Body of pancreas (tissue), 4 donors: ENCODE measurements at places on chromosomes 4 and X. TPM values are rescaled to one million over a fixed set of nuclear protein-coding genes. Genes with fewer than 3 reads are reported as not detected.

- H3K36me3 ChIP-seq, result no peaks in the 10 kb centered on the region
- DNase-seq, result no peak
- H3K4me3 ChIP-seq, result no peak overlapping the region
- H3K27me3 ChIP-seq, result no peaks in the 10 kb centered on the region
These were observed 197.5 kb downstream of the AFAP1 start for GRCh38 chr4:7741946-7742806.

GRCh38 chrX:113384628-113385027 is 544.0 kb upstream of the AMOT start:
- no peaks in the 10 kb centered on the region for H3K27me3 ChIP-seq
- DNase-seq, result no peak
- no peak overlapping the region for H3K4me3 ChIP-seq
- H3K36me3 ChIP-seq, result no peaks in the 10 kb centered on the region

DNA sequence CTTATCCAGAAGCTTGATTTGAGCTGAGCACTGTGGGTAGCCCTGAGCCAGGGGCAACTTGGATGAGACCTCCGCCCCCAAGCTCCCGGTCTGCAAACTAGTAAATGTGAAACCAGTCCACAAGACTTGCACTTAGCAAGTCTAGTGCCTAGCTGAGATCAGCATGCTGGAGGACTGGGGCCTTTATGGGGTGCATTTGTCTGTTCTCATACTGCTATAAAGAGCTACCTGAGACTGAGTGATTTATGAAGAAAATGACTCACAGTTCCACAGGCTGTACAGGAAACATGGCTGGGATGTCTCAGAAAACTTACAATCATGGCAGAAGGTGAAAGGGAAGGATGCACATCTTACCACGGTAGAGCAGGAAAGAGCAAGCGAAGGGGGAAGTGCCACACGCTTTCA is 42.1 kb upstream of the HOPX start:
- no peak overlapping the region for H3K27ac ChIP-seq
- H3K4me3 ChIP-seq, result no peak overlapping the region
- H3K36me3 ChIP-seq, result no peaks in the 10 kb centered on the region
- no peaks in the 10 kb centered on the region for H3K27me3 ChIP-seq
- no peak for DNase-seq

DNA sequence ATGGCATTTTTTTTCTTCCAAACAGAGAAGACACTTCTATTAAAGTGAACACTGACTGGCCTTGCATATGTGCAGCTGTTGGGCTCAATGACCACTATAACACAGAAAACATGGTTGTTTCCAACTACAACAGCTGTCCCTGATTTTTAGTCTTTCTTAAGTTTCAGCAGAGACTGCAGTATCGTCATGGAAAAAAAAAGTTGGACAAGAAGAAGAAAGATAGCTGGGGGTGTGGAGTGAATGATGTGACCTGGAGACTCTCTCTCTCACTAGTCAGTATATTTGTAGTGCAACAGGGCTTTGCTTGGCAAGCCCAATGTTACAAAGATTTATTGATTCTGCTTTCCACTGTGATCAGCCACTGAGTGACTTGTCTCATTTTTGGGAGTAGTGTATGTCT is 29.5 kb upstream of the C4orf54 start:
- no peak overlapping the region for H3K4me3 ChIP-seq
- no peak for DNase-seq
- no peaks in the 10 kb centered on the region for H3K4me1 ChIP-seq
- no peak overlapping the region for H3K27ac ChIP-seq

- H3K4me3 ChIP-seq, result no peak overlapping the region
- H3K4me1 ChIP-seq, result no peaks in the 10 kb centered on the region
- no peaks in the 10 kb centered on the region for H3K27me3 ChIP-seq
- no peaks in the 10 kb centered on the region for H3K36me3 ChIP-seq
- H3K27ac ChIP-seq, result no peak overlapping the region
These were observed 32.9 kb upstream of the HGFAC start for GRCh38 chr4:3408793-3409330.

GRCh38 chr4:137454767-137455166 is 77.5 kb downstream of the PCDH18 start:
- DNase-seq, result no peak
- H3K27ac ChIP-seq, result no peak overlapping the region
- H3K36me3 ChIP-seq, result no peaks in the 10 kb centered on the region
- no peaks in the 10 kb centered on the region for H3K4me1 ChIP-seq

DNA sequence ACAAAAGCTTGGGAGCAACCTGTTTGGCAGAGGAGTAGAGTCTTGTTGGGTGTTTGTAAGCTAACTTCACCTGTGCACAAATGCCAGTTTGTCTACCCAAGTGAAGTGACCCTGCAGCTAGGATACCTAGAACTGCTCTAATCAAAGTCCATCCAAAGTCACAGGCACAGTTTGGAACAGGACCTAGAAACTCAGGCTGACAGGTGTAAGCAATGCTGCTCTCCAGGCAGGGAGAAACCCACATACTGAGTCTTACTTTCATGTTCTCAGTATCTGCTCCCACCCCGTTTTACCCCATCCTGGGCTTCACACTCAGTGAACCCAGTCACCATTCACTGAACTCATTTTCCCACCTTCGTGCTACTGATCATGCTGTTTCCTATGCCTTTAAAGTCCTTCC is 40.3 kb downstream of the MAML3 start:
- peaks cover 7% of the 10 kb centered on the region for H3K4me1 ChIP-seq
- H3K27me3 ChIP-seq, result no peaks in the 10 kb centered on the region
- H3K27ac ChIP-seq, result no peak overlapping the region
- no peak overlapping the region for H3K4me3 ChIP-seq
- no peaks in the 10 kb centered on the region for H3K36me3 ChIP-seq
- no peak for DNase-seq

GRCh38 chr4:47213971-47214370 is 182.6 kb downstream of the GABRB1 start:
- no peaks in the 10 kb centered on the region for H3K36me3 ChIP-seq
- no peak overlapping the region for H3K4me3 ChIP-seq
- no peaks in the 10 kb centered on the region for H3K27me3 ChIP-seq
- no peak for DNase-seq

- H3K4me1 ChIP-seq, result no peaks in the 10 kb centered on the region
- H3K27me3 ChIP-seq, result no peaks in the 10 kb centered on the region
- no peak for DNase-seq
- no peak overlapping the region for H3K27ac ChIP-seq
These were observed 75.5 kb downstream of the GPC3 start for GRCh38 chrX:133909888-133910287.

- no peaks in the 10 kb centered on the region for H3K36me3 ChIP-seq
- no peaks in the 10 kb centered on the region for H3K27me3 ChIP-seq
- no peaks in the 10 kb centered on the region for H3K4me1 ChIP-seq
- no peak for DNase-seq
- H3K27ac ChIP-seq, result no peak overlapping the region
- H3K4me3 ChIP-seq, result no peak overlapping the region
These were observed 56.3 kb downstream of the FHDC1 start for GRCh38 chr4:152992466-152992865.

GRCh38 chrX:149490100-149490499 is 15.0 kb downstream of the IDS start:
- DNase-seq, result no peak
- no peak overlapping the region for H3K27ac ChIP-seq
- peaks cover 3% of the 10 kb centered on the region for H3K36me3 ChIP-seq
- no peaks in the 10 kb centered on the region for H3K27me3 ChIP-seq
- peaks cover 10% of the 10 kb centered on the region for H3K4me1 ChIP-seq

- peak; percentile 94 for DNase-seq
- no peaks in the 10 kb centered on the region for H3K27me3 ChIP-seq
- H3K27ac ChIP-seq, result peak within 1 kb of the TSS; percentile 56
- peaks cover 3% of the 10 kb centered on the region for H3K4me1 ChIP-seq
- H3K4me3 ChIP-seq, result peak within 1 kb of the TSS; percentile 2
These were observed at the start of gene CDKL2 for GRCh38 chr4:75630174-75630936. Gene CDKL2 (minus strand): TSS chr4:75630528. CDS start chr4:75625988, 4,540 bp downstream.

DNA sequence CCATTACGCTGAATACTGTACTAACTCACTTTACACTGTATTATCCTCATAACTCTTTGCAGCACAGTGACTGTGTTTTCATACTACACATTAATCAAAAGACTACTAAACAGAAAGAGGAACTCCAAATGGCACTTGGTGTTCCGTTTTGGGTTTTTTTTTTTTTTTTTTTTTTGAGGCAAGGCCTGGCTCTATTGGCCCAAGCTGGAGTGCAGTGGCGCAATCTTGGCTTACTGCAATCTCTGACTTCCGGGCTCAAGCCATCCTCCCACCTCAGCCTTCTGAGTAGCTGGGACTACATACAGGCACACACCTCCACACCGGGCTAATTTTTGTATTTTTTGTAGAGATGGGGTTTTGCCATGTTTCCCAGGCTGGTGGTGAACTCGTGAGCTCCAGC is 10.7 kb downstream of the KLHL8 start:
- H3K27me3 ChIP-seq, result no peaks in the 10 kb centered on the region
- no peak overlapping the region for H3K27ac ChIP-seq
- peak; percentile 65 for DNase-seq
- H3K4me3 ChIP-seq, result no peak overlapping the region
- H3K4me1 ChIP-seq, result peaks cover 15% of the 10 kb centered on the region

DNA sequence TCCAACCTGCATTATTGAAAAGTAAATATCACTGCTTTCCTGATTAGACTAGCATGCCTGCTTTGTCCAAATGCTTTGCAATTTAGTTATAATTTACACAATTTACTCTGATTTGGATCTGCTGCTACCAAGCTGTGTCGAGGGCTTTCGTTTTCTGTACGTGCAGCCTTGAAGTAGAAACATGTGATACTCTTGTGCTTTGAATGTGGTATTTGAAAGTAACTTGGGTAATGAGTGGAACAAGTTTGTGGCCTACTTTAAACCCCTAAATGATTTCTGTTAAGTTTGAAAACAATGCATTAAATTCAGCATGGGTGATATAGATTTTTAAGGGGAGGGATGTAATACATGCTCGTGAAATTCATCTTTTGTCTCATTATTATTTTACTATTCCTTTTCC is 240.7 kb downstream of the IQCM start:
- no peak overlapping the region for H3K27ac ChIP-seq
- H3K4me3 ChIP-seq, result no peak overlapping the region
- DNase-seq, result no peak
- no peaks in the 10 kb centered on the region for H3K27me3 ChIP-seq

DNA sequence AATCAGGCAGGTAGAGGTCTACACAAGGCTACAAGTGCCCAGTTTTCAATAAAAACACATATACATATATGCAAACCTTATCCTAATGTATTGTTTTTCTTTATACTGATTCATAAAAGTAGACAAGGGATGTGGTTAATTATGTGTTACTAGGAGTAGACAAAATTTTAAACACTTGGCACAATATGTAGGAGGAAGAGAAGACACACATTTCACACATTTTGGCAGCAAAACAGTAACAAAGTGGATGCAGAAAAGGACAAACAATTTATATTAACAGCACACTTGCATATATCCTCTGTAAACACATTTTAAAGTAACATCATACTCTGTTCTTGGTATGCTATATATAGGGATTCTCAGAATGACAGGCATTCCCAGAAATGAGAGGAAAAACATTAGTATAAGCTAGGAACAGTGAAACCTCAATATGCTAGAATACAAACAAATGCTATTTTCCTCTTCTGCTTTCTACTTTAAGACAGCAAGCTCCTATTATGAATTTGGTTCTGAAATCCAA is 63.8 kb downstream of the GPRIN3 start:
- peaks cover 60% of the 10 kb centered on the region for H3K4me1 ChIP-seq
- peak overlapping the region; percentile 45 for H3K27ac ChIP-seq
- no peak overlapping the region for H3K4me3 ChIP-seq
- no peaks in the 10 kb centered on the region for H3K27me3 ChIP-seq
- no peak for DNase-seq

- H3K27me3 ChIP-seq, result no peaks in the 10 kb centered on the region
- no peak overlapping the region for H3K4me3 ChIP-seq
- DNase-seq, result no peak
- H3K27ac ChIP-seq, result no peak overlapping the region
- no peaks in the 10 kb centered on the region for H3K36me3 ChIP-seq
- no peaks in the 10 kb centered on the region for H3K4me1 ChIP-seq
These were observed 27.3 kb downstream of the SH3BGRL start for GRCh38 chrX:81229229-81229628.

DNA sequence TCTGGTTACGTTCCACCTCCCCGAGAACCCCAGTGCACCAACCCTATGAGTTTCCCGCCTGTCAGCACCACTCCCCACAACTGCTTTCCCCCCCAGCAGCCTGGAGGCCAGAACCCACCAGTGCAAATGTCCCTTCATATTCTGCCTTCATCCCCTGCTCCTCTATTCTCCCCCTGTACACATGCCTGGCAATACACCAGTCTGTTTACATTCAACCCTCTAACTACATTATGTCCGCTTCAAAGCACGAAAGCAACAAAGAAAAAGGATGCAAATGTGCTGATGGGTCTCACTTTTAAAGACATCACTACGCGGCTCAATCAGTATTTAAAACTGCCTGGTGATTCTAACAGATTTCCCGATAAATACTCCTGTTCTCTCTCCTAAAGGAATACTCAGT is 126.7 kb upstream of the SORBS2 start:
- H3K27ac ChIP-seq, result no peak overlapping the region
- DNase-seq, result no peak

SH2D1A gene
- not detected for total RNA-seq

LRP2BP gene
- total RNA-seq, result 2.1 TPM

NAA11 gene
- not detected for total RNA-seq

ZFP42 gene
- total RNA-seq, result 0.26 TPM

ITM2A gene
- total RNA-seq, result 16.1 TPM

GPC3 gene
- 22.7 TPM for total RNA-seq

XK gene
- 9.6 TPM for total RNA-seq

HDX gene
- 1.6 TPM for total RNA-seq
